ENCODE measurements at places on chromosomes 6 and 20.

GRCh38 chr6:77926198-77926751 is 273.4 kb downstream of the MEI4 start:
- H3K4me1 ChIP-seq: no peaks in the 10 kb centered on the region
- no peaks in the 10 kb centered on the region for H3K36me3 ChIP-seq
- H3K27ac ChIP-seq: no peak overlapping the region

- no peaks in the 10 kb centered on the region for H3K27me3 ChIP-seq
- H3K4me3 ChIP-seq: no peak overlapping the region
- DNase-seq: no peak
- H3K4me1 ChIP-seq: no peaks in the 10 kb centered on the region
- no peaks in the 10 kb centered on the region for H3K36me3 ChIP-seq
- H3K27ac ChIP-seq: no peak overlapping the region
Observed at GRCh38 chr20:9147547-9148024, 78.7 kb downstream of the PLCB4 start.

DNA sequence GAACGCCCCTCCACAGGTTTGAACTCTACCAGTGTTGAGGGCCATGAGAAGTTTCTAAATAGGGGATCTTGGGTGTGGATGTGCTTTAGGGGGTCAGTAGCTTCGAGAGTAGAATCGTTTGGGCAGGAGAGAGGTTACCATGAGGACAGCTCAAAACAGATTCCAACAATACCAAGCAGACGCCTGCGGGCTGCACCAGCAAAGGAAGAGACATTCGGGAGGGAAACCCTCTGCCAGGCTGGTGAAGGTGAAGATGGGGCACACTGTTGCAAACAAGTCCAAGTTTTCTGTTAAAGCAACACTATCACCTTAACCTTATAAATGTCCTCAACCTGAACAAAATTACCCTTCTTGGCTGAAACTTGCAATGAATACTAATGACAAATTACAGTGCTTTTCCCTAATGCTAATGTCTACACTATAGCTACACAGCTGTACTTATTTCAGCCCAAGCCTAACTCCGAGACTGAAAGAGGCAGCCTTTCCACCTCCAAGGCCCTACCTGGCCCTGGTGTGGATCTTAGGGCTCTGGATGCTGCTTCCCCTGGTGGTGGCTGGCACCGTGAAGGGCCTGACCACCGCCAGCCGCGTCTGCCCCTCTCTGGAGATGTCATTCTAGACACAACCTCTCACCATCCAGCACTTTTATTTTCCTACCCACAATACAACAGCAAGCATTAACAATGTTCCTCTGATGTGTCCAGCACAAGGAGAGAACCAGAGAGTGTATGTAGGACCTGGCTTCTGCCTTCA is 80.1 kb downstream of the DLL1 start:
- no peak overlapping the region for H3K4me3 ChIP-seq
- no peaks in the 10 kb centered on the region for H3K36me3 ChIP-seq
- DNase-seq: peak; percentile 9
- H3K27ac ChIP-seq: no peak overlapping the region
- no peaks in the 10 kb centered on the region for H3K27me3 ChIP-seq

DNA sequence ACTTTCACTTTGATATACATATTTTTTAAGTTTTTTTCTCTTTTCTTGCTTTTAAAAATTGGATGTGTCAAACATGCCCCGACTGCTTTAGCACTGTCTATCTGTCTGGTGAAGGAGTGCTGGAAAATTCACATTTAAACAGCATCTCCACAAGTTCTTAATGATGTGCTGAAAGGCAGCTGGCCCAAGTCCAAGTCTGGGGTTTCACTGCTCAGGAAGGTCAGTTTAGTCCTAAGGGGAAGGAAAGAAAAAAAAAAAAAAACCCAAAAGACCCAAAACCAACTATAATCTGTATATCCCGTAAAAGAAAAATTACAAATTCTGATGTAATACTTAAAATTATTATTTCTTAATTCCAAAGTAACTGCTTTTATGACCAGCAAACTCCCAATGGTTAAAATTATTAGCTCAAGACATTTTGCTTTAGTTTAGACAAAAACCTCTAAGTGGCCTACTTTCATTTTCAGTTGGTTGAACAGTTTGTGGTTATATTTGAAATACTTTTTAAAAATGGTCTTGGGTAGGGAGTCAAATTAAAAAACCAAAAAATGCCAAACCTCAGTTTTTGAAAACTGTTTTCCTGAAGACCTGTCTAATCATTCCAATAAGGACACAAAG is 79.5 kb upstream of the PREP start:
- H3K27me3 ChIP-seq: peaks cover 4% of the 10 kb centered on the region
- no peak for DNase-seq

- no peak overlapping the region for H3K4me3 ChIP-seq
- no peak for DNase-seq
- H3K27ac ChIP-seq: no peak overlapping the region
- no peaks in the 10 kb centered on the region for H3K27me3 ChIP-seq
- H3K4me1 ChIP-seq: no peaks in the 10 kb centered on the region
- no peaks in the 10 kb centered on the region for H3K36me3 ChIP-seq
Observed at GRCh38 chr6:124868481-124868880, 93.8 kb upstream of the RNF217 start.

GRCh38 chr6:105593805-105594671 is 191.2 kb upstream of the PREP start:
- H3K4me1 ChIP-seq: peaks cover 53% of the 10 kb centered on the region
- H3K27ac ChIP-seq: no peak overlapping the region
- H3K36me3 ChIP-seq: peaks cover 13% of the 10 kb centered on the region
- no peaks in the 10 kb centered on the region for H3K27me3 ChIP-seq

- H3K27me3 ChIP-seq: peaks cover 9% of the 10 kb centered on the region
- H3K27ac ChIP-seq: no peak overlapping the region
- no peaks in the 10 kb centered on the region for H3K36me3 ChIP-seq
- peaks cover 16% of the 10 kb centered on the region for H3K4me1 ChIP-seq
- no peak overlapping the region for H3K4me3 ChIP-seq
- DNase-seq: no peak
Observed at GRCh38 chr6:18328070-18328469, 59.1 kb upstream of the RNF144B start.

GRCh38 chr6:110042670-110043296 is 64.7 kb downstream of the GPR6 start:
- no peak overlapping the region for H3K4me3 ChIP-seq
- no peak overlapping the region for H3K27ac ChIP-seq
- H3K27me3 ChIP-seq: no peaks in the 10 kb centered on the region

- no peaks in the 10 kb centered on the region for H3K36me3 ChIP-seq
- peaks cover 19% of the 10 kb centered on the region for H3K27me3 ChIP-seq
- no peak overlapping the region for H3K27ac ChIP-seq
- DNase-seq: no peak
- peaks cover 10% of the 10 kb centered on the region for H3K4me1 ChIP-seq
- no peak overlapping the region for H3K4me3 ChIP-seq
Observed at GRCh38 chr6:160430751-160431150, 82.6 kb downstream of the SLC22A3 start.

GRCh38 chr6:142011775-142012174 is 121.0 kb upstream of the GJE1 start:
- no peak overlapping the region for H3K4me3 ChIP-seq
- H3K27ac ChIP-seq: no peak overlapping the region
- peaks cover 7% of the 10 kb centered on the region for H3K4me1 ChIP-seq
- DNase-seq: no peak
- peaks cover 4% of the 10 kb centered on the region for H3K27me3 ChIP-seq

DNA sequence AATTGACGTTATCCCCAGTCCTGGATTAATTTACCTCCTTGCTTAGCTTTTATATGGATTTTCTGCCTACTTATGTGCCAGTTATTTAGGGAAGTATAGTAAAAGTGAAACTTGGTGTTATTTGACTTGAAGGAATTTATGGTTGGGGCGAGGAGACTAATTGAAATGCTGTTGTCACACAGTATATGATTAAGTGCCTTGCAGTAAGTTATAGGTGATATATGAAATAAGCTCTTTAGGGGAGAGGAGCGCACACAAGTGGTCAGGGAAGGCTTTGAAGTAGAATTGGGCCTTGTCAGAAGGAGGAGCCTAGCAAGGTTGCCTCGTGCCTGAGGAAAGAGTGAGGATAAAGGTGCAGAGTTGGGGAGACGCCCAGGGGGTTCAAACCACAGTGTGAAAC is 20.5 kb downstream of the NCOA7 start:
- H3K27me3 ChIP-seq: no peaks in the 10 kb centered on the region
- DNase-seq: no peak
- H3K4me3 ChIP-seq: no peak overlapping the region
- H3K36me3 ChIP-seq: peaks cover 36% of the 10 kb centered on the region
- peaks cover 44% of the 10 kb centered on the region for H3K4me1 ChIP-seq

- no peak overlapping the region for H3K27ac ChIP-seq
- no peaks in the 10 kb centered on the region for H3K27me3 ChIP-seq
Observed at GRCh38 chr20:8509809-8510208, 377.7 kb downstream of the PLCB1 start.

DNA sequence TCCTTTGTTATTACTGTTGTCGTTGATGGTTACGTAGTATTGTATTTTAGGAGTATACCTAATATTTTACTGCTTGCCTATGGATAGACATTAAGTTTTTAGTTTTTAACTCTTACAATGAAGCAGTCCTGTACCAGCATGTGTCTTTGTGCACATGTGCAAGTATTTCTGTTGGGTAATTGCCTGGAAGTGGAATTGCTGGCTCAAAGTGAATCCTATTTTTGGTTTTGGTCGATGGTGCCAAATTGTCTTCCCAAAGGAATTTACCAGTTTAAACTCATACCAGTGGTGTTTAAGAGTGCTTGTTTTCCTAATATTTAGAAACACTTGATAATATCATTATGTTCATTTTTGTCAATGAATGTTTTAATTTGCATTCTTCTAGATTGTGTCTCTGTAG is 75.5 kb downstream of the ANKS1A start:
- no peak for DNase-seq
- no peak overlapping the region for H3K27ac ChIP-seq
- no peaks in the 10 kb centered on the region for H3K36me3 ChIP-seq
- peaks cover 2% of the 10 kb centered on the region for H3K4me1 ChIP-seq

- H3K27ac ChIP-seq: no peak overlapping the region
- no peak for DNase-seq
- peaks cover 2% of the 10 kb centered on the region for H3K27me3 ChIP-seq
- H3K4me1 ChIP-seq: no peaks in the 10 kb centered on the region
Observed at GRCh38 chr6:109595998-109596397, 95.0 kb downstream of the AK9 start.

DNA sequence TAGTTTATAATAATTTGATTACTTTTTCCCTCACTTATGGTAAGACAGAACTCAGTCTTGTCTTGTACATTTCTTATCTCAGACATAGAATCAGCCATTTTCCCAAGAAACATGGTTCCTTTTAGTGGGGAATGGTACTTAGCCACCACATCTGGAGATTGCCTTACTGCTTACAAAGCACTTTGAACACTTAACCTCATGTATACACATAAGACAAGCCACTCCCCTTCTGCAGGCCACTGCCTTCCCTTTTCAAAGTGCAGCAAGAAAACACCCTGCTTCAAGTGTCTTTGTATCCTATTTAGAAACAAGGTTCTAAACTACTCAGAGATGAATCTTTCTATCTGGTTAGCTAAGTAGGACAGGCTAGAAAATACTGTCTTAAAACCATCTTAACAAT is 159.2 kb downstream of the UBE3D start:
- no peaks in the 10 kb centered on the region for H3K27me3 ChIP-seq
- no peaks in the 10 kb centered on the region for H3K4me1 ChIP-seq
- H3K27ac ChIP-seq: no peak overlapping the region

DNA sequence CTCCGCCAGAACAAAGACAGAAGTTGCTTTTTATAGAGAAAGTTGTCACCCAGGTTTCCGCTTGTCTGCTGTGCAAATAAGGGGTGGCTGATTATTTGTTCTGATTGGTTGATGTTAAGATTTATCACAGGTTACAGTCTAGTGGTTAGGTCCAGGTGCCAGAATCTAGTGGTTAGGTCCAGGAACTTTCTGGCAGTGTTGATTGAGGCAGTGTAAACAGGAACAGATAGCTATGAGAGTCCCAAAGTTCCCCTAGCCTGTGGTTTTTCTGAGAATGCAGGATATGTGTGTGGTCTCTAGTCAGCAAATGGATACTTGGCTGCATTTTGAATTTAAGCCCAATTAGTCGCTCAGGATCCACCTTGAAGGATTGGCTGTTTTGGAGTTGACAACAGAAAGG is 148.0 kb downstream of the TMEM200A start:
- peak overlapping the region; percentile 40 for H3K4me3 ChIP-seq
- H3K36me3 ChIP-seq: peaks cover 56% of the 10 kb centered on the region
- peak overlapping the region; percentile 87 for H3K27ac ChIP-seq
- H3K27me3 ChIP-seq: no peaks in the 10 kb centered on the region

DNA sequence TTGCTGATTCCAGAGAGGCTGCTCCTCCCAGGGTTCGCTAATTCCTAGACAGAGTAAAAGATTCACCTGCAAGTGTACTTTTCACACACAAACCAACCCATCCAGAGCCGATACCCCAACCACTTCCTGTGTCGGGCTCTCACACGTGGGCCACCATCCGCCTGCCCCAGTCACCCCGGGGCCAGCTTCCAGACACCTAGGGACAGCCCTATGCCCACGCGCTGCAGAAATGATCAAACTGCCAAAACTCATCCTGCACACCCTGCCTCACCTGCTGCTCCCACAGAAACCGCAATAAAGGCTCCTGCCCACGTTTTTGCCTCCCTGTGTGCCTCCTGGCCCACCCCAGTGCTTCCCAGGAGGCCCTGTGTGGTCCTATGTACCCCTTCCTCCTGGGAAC is 59.5 kb downstream of the PSMG4 start:
- peaks cover 18% of the 10 kb centered on the region for H3K27me3 ChIP-seq
- H3K4me1 ChIP-seq: peaks cover 18% of the 10 kb centered on the region
- no peak overlapping the region for H3K27ac ChIP-seq
- H3K36me3 ChIP-seq: no peaks in the 10 kb centered on the region

Measured in activated CD4-positive, alpha-beta memory T cell treated with anti-CD3 and anti-CD28 coated beads, Interleukin-2, amount 10 ng/mL, durations not matched to agents 7 days and 5 days (primary cell).